GOT3 (cell line): ENCODE measurements at places on chromosomes 16 and 17.
A peak's percentile ranks its signal among the peaks of the same experiment; 100 is the strongest.

DNA sequence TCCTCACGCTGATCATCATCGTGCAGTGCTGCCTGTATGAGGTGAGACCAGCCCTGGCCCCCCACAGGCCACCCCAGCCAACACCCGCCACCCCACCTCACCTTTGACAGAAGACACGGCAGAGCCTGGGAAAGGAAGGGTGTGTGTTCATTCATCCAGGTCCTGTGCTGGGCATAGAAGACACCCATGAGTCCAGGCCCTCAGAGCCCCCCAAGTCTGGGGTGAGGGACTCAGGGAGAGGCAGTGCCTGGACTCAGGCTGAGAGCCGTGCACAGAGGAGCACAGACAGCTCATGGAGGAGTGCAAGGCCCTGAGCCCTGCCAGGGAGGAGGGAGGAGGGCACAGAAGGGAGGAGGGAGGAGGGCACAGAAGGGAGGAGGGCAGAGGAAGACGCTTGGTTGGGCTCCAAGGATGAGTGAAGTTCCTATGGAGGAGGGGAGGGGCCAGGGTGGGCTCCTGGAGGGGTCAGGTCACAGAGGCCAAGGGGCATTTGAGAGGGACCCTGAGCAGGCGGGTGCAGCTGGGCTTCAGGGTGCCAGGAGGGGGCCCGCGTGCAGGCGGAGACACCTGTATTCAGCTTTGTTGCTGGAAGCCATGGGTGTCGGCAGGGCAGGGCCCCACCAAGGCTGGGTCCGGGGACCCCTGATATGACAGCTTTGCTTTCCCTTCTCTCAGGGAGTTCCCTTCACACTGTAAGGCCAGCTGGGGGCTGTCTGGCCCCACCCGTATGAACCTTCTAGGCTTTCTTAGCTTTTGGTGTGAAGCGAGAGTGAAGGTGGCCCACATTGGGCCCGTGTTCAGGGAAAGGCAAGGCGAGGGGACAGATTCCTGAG, 11.4 kb downstream of the TAX1BP3 start:
- DNase-seq = no peak

DNA sequence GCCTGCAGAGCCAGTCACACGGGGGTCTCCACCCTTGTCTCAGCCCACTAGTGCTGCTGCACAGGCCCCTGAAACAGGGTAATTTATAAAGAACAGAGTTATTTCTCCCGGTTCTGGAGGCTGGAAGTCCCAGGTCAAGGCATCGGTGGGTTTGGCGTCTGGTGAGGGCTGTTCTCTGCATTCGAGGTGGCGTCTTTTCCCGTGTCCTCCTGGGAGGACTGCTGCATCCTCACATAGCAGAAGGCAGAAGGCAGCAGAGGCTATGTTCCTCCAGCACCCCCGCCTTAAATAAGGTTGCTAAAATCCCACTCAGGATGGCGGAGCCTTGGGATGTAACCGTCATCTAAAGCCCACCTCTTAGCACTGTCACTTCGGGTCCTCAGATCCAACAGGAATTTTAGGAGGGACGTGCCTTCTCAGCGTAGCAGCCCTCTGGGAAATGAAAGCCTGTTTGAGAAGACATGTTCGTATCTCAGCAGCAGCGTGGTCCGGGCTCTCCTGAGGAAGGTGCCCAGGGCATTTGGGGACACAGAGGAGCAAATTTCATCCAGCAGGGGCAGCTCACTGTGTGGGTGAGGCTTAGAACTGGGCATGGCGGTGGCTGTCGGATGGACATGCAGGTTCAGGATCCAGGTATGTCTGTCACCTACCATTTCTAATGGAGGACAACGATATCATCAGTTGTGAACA, 221.6 kb upstream of the CHMP6 start:
- DNase-seq = no peak

DNA sequence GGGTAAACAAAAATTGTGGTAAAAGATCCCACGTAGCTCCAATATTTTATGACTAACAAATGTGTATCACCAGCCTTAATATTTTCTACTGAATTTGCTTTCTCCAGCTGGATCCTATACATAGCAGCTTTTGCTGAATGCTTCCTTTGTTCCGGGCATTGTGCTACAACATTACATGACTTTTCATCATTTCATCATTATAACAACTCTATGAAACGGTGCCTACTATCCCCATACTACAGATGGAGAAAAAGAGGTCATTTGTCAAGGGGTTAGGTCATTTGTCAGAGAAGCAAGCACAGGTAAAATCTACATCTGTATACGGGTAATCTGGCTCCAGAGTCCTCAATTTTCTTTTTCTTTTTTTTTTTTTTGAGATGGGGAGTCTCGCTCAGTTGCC, 74.3 kb downstream of the KANSL1 start:
- DNase-seq = no peak

- DNase-seq = no peak
These were observed 3.5 kb downstream of the CD300LB start for GRCh38 chr17:74527756-74528155.

DNA sequence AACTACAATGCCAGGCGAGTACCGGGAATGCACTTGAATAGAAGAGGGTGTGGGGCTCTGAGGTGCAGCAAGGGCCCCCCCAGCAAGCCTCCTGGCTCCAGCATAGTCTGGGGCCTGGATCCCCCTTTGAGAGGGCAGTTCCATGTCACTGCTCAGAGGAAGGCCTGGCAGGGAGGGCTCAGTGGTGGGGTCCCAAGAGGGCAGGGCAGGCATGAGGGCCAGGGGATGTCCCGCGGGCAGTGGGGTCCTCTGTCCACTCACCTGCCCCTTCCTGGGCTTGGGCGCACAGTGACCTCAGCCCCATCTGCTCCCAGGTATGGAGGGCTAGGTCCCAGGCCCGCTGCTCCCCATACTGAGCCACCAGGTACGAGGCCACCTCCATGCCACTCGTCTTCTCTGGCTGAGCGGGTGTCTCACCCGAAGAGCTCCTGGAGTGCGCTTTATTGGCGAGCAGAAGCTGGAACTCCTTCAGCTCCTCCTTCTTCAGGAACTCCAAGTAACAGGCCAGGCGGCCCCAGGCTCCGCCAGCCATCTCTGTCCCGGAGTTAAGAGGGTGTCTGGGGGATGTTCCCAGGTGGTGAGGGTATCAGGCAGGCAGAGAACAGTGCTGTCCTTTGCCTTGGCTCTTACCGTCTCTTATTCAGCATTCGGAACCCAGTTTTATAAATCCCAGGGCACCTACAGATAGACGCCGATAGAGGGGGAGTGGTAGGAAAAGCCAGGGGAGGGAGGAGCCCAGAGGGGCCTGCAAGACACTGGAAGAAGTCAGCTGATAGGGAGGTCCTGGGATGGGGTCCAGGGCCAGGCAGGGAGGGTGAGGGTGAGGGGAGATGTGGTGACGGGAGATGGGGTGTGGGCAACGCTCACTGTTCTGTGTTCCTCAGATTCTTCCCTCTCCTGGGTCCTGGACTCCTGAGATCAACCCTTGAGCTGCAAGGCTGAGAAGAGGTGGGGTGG, 605 bp downstream of the NLRP1 start:
- no peak for DNase-seq

- no peak for DNase-seq
These were observed 51.5 kb downstream of the GPRC5B start for GRCh38 chr16:19833176-19833575.

DNA sequence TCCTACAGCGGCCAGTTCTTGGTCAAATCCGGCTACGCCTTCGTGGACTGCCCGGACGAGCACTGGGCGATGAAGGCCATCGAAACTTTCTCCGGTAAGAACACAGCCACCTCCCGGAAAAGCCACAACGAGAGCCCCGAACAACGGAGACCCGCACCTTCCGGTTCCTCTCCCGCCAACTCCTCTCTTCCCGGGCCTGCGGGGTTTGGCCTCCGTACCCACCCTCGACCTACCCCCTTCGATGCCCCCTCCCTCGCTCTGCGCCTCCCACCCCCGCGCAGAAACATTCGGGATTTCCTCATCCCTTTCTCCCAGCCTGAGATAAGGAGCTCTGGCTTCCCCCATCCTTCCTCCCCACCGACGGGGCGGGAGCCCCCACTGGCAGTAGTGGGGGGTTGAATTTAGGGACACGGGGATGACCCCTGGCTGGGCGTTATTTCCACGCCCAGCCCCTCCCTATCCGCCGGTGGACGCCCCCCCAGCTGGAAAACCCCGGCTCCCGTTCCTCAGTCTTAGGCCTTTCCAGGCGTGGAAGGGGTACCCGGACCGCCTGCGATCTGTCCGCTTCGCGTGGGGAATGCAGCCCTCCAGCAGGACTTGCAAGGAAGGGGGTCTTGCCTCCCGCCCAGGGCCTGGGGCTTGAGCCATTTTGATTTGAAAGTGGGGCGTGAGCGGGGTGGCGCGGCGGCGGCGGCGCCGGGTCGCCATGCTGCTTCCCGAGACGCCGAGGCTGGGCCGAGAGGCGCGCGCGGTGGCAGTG, 822 bp downstream of the IGF2BP1 start:
- no peak for DNase-seq

DNA sequence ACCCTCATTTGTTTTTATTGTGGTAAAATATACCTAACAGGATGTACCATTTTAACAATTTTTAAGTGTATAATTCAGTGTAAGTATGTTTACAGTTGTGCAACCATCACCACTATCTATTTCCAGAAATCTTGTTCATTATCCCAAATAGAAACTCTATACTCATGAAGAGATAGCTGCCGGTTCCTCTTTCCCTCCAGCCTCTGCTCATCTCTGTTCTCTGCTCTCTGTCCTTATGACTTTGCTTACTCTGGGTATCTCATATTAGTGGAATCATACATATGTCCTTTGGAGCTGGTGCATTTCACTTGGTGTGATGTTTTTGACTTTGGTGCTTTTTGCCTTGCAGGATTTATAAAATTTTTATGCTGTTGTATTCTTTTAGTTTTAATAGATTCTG, 19.4 kb downstream of the CYLD start:
- no peak for DNase-seq

- DNase-seq = no peak
These were observed 4.7 kb downstream of the PRAC1 start for GRCh38 chr17:48717367-48718226.

DNA sequence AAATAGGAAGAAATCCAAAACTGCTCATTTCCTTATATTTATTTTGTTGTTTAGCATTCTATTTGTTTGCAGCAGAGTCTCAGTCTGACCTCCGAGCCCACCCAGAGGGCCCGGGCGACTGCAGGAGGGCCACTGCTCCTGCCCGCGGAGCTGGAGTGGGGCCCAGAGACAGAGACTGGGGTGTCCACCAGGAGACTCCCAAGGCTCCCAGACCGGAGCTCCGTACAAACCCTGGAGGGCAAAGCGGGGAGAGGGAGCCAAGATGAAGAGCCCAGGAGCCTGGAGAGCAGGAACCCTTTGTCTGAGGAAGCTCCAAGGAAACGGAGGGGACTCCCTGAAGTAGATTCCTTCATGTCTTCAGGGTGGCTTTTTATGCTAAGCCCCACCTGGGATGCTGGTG, 57.9 kb downstream of the AXIN2 start:
- DNase-seq = no peak

DNA sequence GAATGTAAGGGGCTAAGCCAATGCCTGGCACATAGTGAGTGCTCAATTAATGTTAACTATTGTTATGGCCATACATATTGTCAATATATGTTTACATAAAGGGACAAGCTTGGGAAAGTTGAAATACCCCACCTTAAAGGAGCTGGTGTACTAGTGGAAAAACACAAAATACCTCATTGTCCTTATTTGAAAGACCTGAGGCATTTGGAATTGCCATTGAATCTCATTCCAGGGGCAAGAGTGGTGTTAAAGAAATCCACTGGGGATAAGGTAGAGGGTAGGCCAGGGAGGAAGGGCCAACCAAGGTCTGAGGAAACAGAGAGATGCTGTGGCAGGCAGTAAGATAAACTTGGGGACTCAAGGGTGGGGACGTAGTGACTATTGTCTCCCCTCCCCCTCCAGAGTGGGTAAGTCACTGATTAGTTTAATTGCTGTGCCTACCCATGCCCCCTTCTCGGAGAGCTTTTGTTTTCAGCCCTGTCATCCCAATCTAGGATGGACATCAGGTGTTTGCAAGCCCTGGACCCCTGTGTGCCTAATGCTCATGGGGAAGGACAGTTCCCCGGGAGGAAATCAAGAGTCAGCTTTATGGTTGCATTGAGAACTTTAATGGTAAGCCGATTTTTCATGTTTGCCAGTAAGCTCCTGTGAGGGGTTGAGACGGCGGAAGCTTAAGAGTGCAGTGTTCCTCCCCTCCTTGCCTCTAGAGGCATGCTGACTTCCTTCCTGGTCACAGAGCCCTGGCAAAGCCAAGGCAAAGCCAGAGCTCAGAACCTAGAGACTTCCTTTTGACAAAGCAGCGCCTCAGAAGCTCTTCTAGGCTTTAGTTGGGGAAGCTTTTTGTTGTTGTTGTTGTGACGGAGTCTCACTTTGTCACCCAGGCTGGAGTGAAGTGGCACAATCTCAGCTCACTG, 2.5 kb upstream of the HEATR9 start:
- no peak for DNase-seq

DNA sequence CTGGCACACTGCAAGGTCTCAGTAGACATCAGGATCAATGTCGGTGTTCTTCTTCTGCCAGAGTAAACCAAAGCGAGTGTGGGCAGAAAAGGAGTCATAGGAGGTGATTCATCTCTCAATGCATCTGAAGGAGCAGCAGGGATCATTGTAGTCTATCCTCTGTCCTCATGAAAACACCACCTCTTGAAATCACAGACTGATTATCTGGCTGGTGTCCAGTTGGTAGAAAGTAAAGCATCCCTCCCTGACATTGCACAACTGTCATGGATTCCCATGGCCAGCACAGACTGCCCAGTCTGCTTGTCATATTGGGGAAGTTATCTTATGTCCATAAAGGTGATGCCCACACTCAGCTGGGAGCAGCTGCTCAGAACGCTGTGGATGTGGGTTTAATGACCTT, 74.1 kb downstream of the ABCC12 start:
- peak; percentile 56 for DNase-seq

- DNase-seq = no peak
These were observed 80.3 kb upstream of the GRIN2A start for GRCh38 chr16:10262377-10263132.
